Aorta (tissue), 5 donors: ENCODE measurements at places on chromosomes 3 and 15. TPM values are rescaled to one million over a fixed set of nuclear protein-coding genes. Genes with fewer than 3 reads are reported as not detected.

GRCh38 chr15:52683580-52683979 is 4.4 kb upstream of the ATOSA start:
- no peak for DNase-seq

The DTX3L gene
- 26.6 TPM for total RNA-seq

- DNase-seq, result no peak
These were observed 1336.7 kb downstream of the NSUN3 start for GRCh38 chr3:95399585-95399984.

- DNase-seq, result no peak
These were observed 40.0 kb downstream of the TYRO3 start for GRCh38 chr15:41599061-41599460.

The RARB gene
- 5.9 TPM for total RNA-seq

The PLAAT1 gene
- 0.45 TPM for total RNA-seq

The TM6SF1 gene
- total RNA-seq, result 11.3 TPM

DNA sequence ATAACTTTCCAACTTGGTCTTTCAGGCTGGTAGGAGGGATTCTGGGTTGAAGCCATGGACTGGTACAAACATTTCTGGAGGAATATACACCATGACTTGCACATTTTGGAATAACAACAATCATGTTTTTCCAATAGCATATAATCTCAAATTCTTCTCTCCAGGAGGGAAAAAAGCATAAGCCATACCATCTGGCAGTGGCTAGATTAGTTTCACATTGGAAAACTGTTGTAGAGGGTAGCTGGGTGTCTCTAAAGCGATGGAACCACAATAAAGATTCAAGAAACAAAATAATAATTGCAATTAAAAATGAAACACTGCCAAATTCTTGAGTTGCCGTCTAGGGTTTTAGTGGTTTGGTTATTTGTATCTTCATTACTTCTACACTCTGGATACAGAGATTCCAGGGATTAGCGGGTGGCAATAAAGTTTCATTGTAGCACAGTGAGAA is 278.5 kb upstream of the RASGRP1 start:
- no peak for DNase-seq

GRCh38 chr3:148173851-148174250 is 523.9 kb upstream of the AGTR1 start:
- DNase-seq, result no peak

DNA sequence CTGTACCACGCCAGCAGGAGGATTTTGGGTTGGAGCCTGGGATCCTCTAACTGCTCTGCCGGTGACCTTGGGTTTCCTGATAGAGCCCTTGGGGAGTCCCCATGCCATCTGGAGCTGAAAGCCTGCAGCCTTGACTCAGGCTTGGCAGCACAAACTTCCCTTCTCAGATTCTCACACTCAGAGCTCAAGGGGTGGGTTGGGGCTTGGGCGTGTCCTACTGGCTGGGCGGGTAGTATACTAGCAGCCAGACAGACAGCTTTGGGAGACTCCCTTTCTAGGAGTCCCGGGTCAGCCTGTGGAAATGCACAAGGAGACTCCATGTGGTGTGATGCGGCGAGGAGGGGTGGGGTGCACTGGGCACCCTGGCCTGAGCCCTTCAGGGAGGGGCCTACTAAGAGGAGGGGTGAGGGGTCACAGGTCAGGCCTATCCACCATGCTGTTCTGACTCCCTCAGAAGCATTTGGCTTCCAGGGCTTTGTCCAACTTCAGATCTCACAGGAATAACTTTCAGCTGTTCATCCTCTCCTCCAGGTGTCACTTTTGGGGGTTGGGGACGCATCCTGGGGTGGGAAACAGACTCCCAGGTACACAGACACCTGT is 21.6 kb upstream of the PLXNA1 start:
- peak; percentile 89 for DNase-seq

DNA sequence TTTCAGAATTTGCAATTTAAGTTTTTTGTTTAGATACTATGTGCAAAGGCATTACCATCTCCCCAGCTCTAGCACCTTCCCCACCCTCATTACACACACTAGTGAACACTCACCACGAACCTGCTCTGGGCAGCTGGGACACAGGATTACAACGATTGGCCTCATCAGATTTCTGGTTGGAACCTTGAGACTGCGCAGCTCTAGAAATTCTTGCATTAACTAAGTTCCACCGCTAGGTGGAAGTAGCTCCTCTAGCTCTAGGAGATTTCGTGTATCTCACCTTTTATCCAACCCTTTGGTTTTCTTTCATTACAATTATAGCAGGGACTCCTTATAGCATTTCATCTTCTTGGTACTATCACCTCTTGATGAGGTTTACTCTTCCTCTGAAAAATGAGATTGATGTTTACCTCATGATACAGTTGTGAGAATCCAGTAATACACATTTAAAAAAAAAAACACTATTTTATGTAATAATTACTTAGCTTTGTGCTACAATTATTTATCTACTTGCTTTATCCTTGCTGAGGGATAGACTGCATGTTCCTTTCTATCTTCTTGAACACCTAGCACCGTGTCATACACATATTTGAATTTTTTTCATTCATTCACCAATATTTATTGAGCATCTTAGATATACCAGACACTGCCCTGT is 28.7 kb upstream of the PLOD2 start:
- DNase-seq, result no peak

DNA sequence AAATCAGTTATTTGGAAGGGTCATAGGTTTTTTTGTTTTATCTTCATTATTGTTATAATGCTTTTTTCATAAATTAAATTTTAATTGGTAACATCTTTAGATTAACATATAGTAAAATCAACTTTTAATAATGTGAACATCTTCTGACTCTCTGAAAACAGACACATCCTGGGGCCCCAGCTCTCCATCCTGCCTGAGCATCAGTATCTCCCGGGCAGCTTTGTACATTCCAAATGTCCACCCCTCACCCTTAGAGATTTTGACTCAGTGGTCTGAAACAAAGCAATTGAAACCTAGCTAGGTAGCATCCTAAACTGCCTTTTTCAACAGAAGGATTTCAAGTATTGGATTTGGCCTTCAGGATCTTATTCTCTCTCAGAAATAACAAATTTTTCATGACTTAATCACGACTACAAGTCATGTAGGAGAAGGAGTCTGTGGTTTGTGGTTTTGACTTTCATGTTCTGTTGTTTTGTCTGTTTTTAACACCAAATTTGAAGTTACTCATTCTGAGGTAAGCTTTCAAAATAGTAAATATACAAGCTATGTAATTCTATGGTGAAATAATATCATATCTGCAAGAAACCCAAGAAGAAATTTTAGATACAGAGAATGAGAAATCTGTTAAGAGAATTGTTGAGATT is 147.3 kb upstream of the UBE2E2 start:
- DNase-seq, result no peak

The GMNC gene
- total RNA-seq, result not detected

DNA sequence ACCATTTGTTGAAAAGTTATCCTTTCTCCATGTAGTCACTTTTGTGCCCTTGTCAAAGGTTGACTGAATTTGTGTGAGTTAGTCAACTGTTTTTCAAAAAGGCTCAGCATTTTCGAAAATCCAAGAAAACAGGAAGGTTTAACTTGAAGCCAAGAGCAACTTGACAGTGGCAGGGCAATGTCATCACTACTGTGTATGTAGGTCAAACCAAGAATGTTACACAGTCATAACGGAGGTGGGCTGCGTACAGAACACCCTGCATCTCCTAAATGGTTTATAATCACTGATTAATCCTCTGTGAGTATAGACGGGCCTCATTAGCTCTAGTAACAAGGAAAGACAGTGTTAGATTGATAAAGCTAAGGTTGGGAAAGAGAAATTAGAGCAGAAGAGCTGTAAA is 1064.9 kb downstream of the FHIT start:
- no peak for DNase-seq

The FETUB gene
- total RNA-seq, result not detected
